CD4-positive, alpha-beta T cell treated with Interferon gamma for 1 hour (primary cell): ENCODE measurements at places on chromosomes 2 and 18.

DNA sequence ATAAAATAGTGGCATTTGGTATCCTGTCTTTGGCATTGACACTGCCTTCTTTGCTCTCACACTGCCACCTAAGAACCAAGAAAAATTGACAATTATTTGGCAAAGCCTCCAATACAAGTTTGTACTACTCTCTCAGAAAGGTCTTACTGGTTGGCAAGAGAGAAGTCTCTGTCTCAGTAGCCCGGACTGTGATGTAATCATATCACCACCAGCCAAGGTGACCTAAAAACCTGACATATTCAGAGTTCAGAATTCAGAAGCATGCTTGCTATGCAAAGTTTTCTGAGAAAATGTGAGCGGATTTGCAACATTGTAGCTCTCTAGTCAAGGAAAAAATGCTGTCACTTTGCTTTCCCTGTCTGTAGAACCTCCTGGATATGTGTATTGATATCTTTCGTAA lies 196.0 kb downstream of the CDH7 start:
- DNase-seq, result no peak

GRCh38 chr2:205372141-205372540 lies 310.2 kb upstream of the NRP2 start:
- no peak for DNase-seq

- no peak for DNase-seq
Measured at GRCh38 chr2:188622601-188623260, 331.1 kb downstream of the GULP1 start.

DNA sequence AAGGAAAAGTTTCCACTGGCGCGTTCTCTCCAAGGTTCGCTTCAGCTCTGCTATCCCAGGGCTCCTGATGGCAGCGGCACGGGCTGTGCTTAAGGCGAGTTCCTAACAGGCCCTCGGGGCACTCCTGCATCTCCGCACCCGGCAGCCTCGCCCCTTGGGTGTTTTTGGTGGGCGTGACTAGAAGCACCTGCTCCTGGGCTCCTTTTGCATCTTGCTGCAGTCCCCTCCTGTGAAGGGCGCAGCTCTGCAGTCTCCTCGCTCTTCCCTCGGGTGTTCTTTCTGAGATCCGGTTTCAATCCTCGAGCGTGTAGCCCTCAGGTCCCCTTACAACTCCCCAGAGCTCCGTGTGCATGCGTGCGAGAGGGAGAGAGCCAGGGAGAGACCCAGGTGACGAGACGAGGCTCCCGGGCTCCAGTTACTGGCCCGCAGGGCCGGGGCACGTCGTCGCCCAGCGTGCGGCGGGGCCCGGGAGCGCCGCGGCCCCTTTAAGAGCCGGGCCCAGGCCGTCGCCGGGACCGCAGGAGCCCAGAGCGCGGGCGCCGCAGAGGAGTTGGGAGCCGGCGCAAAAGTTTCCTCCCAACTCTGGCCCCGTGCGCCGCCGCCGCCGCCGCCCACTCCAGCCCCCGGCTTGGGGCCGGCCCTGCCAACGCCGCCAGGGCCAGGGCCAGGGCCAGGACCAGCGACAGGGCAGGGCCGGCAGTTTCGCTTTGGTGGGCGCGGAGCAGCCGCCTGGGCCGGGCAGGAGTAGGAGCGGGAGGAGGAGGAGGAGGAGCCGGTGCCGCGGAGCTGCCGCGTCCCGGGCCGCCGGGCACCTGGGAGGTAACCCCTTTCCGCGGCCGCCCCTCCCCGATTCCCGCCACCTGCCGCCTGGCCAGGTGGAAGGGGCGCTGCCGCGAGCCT lies at the start of gene PARD3B:
TSS of gene PARD3B (plus strand) at position 515 of the 900 bp plus-strand sequence. CDS start 525 bp downstream, outside the sequence.
- no peak for DNase-seq

DNA sequence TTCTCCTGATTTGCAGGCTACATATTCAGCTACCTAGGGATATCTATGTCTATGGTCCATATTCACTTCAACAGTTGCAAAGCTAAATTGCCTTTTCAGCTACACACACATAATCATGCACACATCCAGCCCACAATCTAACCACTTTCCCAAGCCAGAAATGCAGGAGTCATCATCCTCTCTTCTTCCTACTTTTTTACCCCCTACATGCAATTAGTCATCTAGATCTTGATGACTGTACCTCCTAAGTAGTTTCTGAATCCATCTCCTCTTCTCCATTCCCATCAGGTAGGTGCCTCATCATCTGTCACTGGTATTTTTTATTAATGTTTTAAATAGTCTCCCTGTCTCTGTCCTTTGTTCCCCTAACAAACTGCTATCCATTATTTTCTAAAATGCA lies 23.7 kb upstream of the SPRED2 start:
- DNase-seq, result no peak

DNA sequence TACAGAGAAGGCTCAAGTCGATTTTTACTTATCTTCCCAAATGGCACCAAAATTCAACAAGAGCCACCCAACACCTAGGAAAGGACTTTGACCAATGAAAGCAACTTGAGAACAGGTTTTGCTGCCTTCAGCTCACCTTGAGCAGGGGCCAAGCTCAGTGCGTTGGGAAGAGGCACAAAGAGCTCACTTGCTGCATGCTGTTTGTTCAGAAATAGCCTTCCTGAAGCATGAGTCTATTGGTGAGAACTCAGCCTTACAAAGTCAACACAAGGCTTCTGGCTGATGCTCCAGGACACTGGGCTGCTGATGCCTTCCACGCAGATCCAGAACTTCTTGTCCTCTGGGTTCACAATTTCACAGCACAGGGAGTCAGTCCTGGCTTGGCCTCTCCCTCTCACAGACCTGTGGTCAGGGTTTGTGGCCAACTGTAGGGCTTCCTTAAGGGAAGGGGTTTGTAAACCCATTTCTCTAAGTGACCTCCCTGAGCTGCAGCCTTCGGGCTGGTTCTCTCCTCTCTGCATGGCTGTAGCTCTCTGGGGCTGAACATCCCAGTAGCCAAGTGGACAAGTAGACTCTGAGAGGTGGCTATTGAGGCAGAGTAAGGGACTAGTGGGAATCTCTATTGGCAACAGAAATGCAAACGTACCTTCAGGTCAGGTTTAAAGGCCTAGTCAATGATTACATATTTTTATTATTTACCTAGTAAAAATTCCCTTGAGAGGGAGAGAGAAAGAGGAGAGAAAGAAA lies 124.7 kb upstream of the GATA6 start:
- DNase-seq, result no peak

GRCh38 chr2:71711133-71711855 lies 257.9 kb downstream of the DYSF start:
- no peak for DNase-seq

DNA sequence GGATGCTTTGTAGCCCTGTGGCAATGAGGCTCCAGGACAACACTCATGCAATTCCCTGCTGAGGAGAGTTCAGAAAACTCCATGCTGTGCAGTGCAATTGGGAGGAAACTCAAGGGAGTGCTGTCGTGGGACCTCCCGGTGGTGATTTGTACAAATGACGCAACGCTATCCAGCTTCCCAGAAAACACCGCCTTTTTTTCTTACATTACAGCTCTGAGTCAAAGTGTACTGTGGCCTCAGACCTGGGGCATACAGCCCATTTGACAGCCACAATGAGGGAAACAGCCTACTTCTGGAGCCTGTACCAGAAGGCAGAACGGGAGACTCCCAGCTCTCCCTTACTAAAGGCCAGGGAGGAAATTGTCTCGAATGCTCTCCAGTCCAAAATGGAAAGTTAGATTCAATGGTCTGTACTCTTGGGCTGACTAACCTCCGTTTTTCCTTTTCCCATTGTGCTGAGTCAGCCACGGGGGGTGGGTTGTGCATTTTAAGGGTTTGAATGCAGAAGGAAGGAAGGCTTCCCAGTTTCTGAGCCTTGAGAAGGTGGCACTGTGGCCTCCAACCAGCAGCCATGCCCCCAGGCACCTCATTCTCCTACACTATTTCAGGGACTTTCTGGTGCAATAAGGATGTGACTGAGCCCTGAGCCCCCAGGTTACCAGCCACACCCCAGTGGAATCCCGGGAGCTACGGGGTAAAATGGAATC lies 16.4 kb upstream of the CYP1B1 start:
- DNase-seq, result no peak

DNA sequence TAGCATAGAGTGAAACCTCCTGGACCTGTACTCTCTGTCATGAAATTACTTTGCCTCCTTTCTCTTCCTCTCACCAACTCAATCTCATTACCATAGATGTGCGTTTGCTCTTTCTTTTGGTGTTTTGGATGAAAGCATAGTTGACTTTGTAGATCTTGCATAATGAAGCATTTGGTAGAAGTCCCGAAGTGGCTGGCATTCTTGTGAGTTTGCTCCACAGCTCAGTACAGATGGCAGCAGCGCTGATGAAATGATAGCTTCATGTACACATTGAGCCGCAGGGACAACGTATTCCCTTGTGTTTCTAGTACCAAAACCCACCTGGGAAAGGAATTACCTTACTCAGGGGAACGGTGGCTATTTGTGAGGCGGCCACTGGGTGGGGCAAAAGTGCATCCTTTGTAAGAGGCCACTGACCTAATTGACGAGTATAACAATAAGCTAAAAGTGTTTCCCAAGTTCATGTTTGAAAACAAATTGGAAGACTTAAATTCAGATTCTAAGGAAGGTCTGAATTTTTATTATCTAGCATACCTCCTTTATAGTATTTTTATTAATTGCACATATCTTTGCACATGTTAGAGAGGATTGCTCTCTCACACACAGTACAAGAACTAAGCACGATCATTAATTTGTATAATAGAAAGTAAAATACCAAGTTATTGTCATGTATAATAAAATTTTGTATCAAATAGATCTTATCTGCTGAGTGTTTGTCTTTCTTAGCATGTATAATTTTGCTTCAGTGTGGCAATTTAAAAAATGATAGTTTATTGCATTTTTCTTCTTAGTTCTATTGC lies 25.4 kb upstream of the CDH7 start:
- no peak for DNase-seq

DNA sequence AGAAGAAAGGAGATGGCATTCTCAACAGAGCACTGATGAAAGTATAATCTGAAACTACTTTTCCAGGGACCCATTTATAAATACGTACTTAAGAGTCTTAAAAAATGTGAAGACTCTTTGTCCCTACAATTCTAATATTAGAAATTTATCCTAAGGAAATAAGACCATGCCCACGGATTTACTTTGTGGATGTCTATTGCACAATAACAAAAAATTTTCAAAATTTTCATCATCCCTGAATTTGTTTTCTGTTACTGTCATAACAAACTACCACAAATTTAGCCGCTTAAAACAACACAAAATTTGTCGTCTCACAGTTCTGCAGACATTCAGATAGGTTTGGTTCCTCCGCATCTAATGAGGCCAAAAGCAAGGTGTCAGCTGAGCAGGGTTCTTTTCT lies 182.3 kb upstream of the SMAD7 start:
- DNase-seq, result no peak

DNA sequence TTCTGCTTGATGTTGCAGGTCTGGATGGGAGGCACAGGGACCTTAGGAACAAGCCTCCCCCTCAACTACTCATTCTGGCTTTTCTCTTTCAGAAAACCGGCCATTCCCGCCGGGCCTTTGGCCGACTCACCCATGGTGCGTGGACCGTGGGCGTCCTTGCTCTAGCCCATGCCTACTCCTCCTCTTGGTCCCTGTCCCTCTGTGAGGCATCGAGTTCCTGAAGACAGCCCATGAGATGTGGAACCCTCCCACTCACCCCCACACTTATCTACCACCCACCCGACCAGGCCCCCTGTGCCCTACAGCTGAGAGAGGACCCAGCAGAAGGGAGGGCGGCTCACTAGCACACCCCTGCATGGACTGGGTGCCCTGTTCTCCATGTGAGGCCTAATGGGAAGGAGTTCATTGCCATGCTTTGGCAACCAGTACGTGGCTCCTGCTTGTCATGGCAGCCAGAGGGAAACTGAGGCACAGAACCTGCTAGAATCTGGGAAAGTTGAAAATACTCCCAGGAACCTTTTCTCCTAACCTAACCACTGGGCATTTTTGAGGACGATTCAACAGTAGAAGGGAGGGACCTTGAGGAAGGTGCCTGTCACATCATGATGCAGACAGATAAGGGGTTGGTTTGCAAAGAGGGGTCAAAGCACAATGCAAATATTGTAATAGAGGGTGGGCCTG lies 8.5 kb downstream of the SPEG start:
- DNase-seq, result no peak

- no peak for DNase-seq
Measured at GRCh38 chr2:172455121-172455515, 27.7 kb downstream of the ITGA6 start.

- no peak for DNase-seq
Measured at GRCh38 chr2:144606466-144607095, 86.7 kb upstream of the ZEB2 start.

DNA sequence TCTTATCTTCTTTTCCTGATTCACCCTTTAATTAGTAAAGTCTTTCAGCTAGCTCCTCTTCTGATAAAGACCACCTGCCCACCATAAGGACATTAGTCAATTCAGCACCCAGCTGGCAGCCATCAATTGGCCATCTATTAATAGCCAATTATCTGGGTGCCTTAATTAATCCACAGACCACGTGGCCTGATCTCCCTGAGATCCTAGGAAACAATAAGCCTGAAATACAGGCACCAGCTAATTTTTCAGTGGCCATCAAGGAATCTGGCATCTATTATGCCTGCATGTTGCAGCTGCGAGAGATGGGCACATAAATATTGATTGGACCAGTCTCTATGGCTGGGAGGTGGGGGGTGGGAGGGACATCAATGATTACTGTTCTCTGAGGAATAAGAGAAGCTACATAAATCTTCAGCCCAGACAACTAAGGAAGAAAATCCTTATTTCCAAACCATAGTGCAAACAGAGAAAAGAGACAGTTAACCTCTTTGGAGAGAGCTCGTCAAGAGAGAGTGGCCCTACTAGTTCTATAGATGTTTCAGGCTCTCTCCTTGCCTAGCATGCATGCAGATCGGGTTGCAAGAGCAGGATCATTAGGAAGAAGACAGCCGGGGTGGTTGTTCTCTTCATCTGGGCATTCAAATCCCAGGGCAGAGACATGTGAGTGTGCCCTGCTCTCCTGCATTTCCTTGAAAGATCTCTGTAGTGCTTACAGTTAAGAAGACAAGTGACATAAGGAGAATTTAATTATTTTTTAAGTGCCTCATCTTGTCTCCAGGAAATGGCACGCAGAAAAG lies 8.7 kb downstream of the GALNT14 start:
- no peak for DNase-seq

DNA sequence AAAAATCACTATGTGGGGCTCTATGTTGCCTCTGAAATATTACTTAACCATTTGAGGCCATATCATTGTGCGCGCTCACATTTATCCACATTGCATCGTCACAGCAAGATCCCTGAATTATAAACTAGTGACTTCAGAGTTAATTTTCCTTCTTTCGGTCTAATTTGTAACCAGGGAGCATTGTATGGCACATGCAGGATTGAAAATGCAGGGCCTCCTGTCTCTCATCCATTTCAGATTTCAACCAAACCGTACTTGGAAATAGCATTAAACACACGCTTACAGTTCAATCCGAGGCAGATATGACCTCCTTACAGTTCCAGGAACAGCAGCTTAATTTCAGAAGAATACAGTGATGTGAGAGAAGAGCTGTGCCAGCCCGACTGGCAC lies 532 bp downstream of the MYOM1 start:
- DNase-seq, result no peak

DNA sequence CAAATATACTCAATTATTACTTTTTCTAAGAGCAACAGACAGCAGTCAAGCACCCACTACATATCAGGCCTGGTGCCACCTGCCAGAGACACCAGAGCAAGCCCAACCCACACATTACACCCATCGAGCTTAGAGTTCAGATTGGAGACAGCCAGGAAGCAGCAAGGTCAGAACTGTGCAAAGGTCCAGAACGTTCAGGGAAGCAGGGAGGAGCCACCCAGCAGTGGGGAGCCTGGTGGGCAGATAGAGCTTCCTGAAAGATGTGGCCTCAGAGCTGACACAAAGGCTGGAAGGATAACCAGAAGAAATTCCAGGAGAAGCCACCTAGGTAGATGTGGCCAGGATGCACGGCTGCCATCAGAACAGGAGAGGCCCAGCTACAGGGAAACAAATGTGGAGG lies 440.5 kb upstream of the ID2 start:
- no peak for DNase-seq

GRCh38 chr2:145744541-145745386 lies 1224.8 kb upstream of the ZEB2 start:
- no peak for DNase-seq
